ENCODE measurements at places on chromosomes 6 and 20.

- DNase-seq, result no peak
Observed at GRCh38 chr6:166194914-166195859, 27.5 kb upstream of the TBXT start.

DNA sequence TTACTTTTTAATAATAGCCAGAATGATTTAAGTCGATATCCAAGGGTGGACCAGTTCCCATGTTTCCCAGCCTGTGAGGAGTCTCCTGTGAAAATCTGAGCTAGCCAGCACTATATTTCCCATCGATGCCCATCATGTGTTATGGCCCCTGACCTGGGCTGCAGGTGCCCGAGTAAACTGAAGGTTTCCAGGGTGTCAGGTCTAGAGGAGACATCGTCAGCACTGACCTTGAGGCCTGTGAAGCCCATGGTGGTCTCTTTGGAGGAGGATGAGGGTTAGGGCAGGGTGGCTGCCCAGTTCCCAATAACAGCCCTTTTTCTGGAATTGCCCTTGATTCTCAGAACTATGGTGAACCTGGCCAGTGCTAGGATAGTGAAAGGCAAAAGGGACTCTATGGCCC is 63.0 kb upstream of the TOP1 start:
- no peak for DNase-seq

DNA sequence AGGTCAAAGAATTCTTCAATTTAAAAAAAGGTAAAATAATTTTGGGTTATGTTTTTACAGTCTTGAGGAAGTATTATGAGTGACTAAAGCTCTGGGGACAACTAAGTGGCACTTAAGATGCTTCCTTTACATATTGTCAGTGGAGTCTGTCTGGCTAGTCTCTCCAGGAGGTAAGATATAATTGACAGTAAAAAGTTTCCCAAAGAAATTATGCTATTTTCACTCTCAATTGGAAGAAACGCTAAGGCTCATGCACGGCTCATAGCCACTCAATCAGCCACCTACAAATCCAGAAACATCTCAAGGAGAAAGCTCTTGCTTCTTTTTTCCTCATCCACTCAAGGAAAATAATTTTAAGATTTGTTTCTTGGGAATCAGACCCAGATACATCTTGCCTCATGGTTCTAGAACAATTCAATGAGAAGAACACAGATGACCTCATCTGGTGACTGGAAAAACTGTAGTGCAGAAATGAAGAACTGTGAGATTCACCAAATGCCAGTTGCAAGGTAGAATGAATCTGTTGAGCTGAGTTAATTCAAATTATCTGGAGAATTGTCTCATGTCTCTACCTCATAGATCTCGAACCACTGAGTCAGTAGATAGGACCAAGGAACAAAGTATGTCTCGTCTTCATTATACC is 252.9 kb downstream of the TPBG start:
- DNase-seq, result no peak

DNA sequence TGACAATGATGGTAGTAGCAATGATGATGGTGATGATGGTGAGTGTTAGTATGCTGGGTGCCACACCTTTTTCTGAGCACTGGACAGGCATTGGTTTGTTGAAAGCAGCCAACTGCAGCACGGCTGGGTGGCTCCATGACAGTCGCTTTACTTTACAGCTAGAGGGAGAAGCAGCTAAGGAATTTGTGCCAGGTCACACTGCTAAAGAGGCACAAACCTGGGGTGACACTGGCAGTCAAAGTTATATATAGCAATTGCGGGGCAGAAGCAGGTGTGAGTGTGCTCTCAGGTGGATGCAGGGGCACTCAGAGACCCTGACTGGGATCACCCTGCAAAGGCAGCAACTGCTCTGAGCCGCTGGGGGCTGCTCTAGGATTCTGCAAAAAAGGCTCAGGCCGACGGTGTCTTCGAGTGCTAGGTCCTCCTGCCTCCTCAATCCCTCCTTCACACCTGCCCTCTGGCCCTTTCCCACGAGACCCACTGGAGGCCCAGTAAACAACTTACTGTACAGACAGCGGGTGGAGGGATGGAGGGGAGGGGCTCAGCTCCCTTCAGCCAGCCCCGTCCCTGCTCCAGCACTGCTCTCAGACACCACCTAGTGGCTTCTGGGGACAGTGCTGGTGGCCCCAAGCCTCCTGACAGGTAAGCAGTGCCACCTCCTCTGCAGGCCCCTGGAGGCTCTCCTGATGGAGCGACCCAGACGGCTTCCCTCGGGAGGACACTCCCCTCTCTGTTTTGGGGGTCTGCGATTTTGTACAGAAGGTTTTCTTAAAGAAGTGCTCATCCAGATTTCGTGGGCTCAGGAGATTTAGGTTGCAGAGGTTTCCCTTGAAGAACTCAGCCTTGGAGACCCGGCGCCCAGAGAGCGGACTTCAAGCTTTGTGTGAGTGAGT is 4.4 kb upstream of the RPS21 start:
- DNase-seq, result peak; percentile 89

- DNase-seq, result no peak
Observed at GRCh38 chr6:118187568-118188164, 280.6 kb downstream of the SLC35F1 start.

- DNase-seq, result no peak
Observed at GRCh38 chr6:72547020-72547419, 74.8 kb upstream of the KCNQ5 start.

DNA sequence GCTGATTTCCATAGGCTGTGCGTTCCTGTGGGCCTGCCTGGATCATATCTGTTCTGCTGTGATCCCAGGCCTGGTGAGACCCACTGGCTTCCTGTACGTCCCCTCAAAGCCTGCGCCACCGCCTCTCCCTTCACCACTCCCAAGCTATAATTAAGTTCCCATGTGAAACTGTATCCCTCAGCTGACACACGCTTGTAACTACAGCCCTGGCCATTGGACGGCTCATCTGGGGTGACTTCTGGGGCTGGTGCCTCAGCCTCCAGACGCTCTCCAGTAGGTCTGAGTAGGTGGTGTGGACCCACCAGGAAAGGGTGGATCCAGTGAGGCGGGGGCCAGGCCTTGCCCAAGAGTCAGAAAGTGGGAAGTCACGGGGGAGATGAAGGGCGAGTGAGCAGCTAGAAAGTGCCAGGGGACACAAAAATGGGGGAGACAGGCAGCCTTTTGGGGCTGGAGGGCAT is 21.0 kb downstream of the PPARD start:
- no peak for DNase-seq

- DNase-seq, result no peak
Observed at GRCh38 chr6:157586476-157587126, 205.6 kb downstream of the ZDHHC14 start.

DNA sequence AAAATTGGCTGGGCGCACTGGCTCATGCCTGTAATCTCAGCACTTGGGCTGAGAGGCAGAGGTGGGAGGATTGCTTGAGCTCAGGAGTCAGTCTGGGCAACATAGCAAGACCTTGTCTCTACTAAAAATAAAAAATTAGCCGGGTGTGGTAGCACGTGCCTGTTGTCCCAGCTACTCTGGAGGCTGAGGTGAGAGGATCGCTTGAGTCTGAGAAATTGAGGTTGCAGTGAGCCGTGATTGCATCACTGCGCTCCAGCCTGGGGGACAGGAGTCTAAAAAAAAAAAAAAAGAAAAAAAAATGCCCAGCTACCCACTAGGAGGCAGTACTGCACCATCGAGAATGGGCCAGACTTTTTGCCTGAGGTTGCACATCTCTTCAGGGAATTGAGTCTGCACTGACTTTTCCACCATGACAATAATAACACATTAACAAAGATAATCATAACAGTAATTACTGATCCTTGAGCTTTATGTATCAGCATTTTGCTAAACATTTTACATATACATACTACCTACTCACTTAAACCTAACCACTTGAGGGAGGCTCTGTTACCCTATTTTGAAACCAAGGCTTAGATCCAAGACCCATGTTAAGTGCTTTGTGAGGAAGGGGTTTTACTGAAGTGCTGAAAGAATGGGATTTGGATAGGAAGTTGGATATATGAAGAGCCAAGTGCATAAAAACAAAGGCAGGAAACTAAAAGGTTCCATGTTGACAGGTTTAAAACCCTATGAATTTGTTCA is 21.0 kb downstream of the SRSF3 start:
- DNase-seq, result no peak

DNA sequence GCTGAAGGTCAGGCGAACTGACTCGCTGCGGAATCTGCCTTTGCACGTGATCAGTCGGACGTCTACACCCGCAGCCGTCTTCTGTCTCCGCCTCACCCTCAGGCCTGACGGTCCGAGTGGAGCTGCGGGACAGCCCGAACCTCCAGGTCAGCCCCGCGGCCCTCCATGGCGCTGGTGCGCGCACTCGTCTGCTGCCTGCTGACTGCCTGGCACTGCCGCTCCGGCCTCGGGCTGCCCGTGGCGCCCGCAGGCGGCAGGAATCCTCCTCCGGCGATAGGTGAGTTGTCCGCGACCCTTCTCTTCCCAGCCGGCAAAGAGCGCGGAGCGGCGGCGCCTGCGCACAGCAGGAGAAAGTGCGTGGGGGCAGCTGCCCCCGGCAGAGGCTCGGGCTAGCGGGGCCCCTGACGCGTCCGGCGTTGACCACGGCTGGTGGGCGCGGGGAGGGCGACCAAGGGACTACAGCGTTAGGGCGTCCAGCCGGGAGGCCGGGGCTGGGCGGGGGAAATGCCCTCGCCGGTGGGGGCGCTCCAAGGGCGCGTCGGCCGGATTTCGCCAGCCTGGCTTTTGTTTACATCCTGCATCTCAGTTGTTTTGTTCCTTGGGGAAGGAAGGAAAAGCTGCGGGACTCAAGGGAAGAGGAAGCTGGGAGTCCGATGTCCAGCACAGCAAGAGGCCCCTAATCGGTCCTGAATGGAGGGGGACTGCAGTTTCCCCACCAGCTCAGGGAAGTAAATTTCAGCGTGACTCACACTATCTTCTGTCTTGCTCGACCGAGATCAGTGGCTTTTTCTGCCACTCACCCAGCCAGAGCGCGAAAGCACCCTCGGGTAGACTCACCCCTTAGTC is at the start of gene SMPDL3A:
Gene SMPDL3A (plus strand): TSS at position 77 of the 846 bp plus-strand sequence. CDS start 89 bp downstream, at position 166.
- DNase-seq, result peak; percentile 33

DNA sequence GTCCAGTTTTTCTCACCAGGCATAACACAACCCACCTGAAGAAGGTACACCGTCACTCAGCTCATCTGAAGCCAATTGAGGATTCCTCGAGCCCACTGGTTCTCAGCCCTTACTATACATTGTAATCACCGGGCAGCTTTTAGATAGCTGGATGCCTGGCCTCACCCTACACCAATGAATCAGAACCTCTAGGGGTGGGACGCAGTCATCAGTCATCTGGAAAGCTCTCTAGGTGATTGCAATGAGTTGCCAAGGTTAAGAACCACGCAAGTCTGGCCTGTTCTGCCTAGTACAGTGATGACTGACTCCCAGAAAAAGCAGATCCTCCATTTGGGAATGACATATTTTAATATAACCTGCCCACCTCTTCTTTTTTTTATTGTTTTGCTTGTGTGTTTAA is 41.1 kb downstream of the MC3R start:
- no peak for DNase-seq

GRCh38 chr6:1485678-1486077 is 96.3 kb downstream of the FOXF2 start:
- DNase-seq, result no peak

GRCh38 chr20:4117867-4118266 is 102.5 kb upstream of the RNF24 start:
- no peak for DNase-seq

DNA sequence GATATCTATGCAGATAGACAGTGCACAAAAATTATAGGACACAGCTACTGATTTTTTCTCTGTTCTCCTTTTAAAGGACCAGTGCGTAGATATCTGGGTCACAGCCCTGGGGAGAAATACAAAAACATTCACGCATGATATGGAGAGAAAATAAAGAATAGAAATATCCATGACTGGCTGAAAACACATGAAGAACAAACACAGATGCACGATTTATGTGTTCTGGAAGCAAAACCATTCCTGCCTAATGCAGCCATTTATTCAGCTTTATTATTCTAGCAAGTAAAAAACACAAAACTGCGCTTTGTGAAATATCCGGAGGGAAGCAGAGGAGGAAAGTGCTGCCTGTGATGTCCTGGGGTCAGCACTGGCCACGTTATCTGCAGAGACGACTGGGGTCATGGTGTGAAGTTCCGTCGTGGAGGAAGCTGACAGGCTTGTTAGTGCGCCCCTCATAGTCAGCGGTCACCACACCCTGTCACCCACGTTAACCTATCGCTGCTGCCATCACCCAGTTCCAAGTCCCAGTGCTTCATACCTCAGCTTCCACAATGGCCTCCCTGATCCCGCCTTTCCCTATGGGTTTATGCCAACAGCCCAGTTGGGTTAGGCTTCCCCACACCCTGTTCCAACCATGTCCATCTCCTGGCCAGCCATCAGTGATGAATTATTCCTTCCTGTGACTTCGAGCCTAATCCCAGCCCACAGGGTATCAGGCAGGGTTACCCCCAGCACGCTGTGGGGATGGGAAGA is 86.6 kb upstream of the RPS6KA2 start:
- no peak for DNase-seq

- no peak for DNase-seq
Observed at GRCh38 chr20:24403406-24403805, 66.0 kb upstream of the SYNDIG1 start.

- DNase-seq, result no peak
Observed at GRCh38 chr6:11847515-11848345, 69.1 kb upstream of the ADTRP start.

DNA sequence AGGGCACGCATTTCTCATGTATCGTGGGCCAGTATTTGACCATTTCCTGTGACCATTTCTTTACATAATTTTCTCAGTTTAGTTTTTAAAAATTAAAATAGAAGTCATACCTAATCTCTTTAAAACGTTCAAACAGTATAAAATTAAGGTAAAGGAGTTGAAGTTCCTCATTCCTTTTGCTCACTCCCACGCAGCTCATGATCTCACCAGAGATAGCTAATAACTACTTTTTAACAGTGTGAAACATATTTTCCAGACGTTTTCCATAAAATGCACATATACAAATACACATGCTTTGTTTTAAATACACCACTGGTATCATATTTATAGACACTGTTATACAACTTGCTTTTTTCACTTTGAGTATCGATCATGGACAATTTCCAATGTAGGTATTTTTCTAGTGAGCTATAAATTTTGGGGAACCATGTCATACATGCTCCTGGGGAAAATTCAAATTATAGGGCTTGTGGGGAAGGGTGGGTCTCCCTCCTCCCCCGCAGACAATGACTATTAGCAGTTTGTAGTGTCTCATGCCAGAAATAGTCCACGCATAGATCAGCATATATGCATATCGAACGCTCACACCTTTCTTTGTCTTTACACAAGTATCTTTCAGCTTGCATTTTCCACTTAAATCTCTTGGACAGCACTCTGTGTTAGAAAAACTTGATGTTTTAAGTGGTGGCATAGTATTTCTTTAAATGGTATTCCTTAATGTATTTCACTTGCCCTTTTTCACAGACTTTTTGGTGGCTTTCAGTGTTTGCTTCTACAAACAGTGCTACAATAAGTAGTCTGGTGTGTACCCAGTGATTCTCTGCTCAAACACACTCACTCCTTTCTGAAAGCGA is 145.5 kb upstream of the ZNF217 start:
- DNase-seq, result no peak

- no peak for DNase-seq
Observed at GRCh38 chr6:125678601-125679000, 70.8 kb upstream of the HEY2 start.

GRCh38 chr6:6785163-6785521 is 196.6 kb downstream of the LY86 start:
- DNase-seq, result no peak

Data from GM12891 (cell line).